AG08395 (cell line): ENCODE measurements at places on chromosomes 7 and 10.

DNA sequence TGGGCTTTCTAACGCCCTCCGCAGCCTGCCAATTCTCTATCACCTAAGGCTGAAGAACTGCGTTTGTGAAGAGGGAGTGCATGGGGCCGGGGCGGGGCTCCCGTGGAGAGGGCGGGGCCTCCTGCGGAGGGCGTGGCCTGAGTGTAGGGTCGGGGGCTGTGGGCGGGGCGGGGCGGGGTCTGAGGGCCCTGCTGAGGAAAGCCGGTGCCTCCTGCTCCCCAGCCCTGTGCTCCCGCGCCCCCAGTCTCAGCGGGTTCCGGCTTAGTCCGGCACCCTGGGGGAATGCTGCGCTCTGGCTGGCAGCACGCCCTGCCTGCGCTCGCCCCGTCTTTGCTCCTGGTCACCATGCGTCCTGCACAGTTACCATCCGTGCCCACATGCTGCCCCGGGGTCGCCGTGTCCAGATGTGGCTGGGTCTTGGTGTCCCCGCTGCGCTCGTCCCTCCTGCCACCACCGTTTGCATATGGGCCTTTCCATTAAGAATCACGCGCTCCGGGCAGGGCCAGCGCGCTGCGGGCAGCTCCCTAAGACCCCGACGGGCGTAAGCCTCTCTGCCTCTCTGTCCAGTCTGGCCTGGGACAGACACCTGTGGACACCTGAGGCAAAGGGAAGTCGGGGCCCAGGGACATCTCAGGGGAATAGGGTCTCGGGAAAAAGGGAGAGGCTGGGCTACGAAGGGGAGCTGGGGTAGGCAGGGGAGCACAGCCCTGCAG lies 144.0 kb upstream of the RET start:
- DNase-seq = no peak

- no peak for DNase-seq
Observed at GRCh38 chr7:140403878-140404564, at the start of gene RAB19. Gene RAB19 (plus strand): TSS chr7:140404058. CDS start chr7:140407647, 3,589 bp downstream.

- DNase-seq = no peak
Observed at GRCh38 chr10:31679936-31680335, 248.7 kb downstream of the ARHGAP12 start.

DNA sequence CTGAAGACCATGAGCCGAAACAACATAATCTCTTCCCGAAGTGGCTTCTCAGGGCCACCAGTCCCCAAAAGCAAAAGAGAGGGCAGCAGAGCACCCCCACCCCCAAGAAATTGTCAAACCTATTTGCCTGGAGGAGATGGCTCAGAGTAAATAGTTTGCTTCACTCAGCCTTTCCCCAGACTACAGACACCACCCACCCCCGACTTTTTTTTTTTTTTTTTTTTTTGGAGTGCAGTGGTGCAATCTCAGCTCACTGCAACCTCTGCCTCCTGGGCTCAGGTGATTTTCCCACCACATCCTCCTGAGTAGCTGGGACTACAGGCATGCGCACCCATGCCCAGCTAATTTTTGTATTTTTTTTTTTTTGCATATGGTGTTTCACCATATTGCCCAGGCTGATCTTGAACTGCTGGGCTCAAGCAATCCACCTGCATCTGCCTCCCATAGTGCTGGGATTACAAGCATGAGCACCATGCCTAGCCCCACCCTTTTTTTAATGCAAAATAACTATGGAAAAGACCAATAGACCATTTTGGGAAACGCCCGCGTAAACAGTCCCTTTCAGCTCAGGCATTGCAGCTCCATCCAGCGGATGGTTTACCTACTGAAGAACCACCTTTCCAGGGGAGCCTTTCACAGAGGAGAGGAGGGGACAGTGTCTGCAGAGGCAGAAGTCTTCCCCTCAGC lies 9.7 kb downstream of the ZMIZ1 start:
- no peak for DNase-seq

DNA sequence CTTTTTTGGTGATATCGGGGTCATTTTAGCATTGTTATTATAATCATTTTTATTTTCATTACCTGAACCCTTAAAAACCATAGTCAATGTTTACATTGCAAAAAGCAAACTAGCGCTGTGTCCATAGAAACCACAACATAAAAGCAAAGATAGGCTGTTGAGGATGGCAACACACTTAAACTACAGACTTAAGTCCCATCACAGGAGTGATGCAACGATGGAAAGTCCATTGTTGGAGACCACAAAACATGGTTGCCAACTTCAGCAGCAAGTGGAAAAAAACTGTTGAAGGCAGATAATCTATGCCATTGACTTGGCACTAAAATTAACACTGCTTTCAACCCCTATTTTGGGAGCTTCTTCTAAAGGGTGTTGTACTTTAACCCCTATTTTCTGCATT lies 398.8 kb upstream of the IGFBP3 start:
- no peak for DNase-seq
